ENCODE measurements at places on chromosomes 2 and 18. TPM values are rescaled to one million over a fixed set of nuclear protein-coding genes. Genes with fewer than 3 reads are reported as not detected.

DNA sequence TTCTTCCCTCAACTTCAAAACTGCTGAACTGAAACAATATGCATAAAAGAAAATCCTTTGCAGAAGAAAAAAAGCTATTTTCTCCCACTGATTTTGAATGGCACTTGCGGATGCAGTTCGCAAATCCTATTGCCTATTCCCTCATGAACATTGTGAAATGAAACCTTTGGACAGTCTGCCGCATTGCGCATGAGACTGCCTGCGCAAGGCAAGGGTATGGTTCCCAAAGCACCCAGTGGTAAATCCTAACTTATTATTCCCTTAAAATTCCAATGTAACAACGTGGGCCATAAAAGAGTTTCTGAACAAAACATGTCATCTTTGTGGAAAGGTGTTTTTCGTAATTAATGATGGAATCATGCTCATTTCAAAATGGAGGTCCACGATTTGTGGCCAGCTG lies 8.4 kb downstream of the HOXD8 start:
- no peak for DNase-seq

- DNase-seq = no peak
Measured at GRCh38 chr2:42659609-42660008, 91.2 kb downstream of the MTA3 start.

- no peak for DNase-seq
Measured at GRCh38 chr18:35186291-35187034, 54.4 kb upstream of the ZNF397 start.

DNA sequence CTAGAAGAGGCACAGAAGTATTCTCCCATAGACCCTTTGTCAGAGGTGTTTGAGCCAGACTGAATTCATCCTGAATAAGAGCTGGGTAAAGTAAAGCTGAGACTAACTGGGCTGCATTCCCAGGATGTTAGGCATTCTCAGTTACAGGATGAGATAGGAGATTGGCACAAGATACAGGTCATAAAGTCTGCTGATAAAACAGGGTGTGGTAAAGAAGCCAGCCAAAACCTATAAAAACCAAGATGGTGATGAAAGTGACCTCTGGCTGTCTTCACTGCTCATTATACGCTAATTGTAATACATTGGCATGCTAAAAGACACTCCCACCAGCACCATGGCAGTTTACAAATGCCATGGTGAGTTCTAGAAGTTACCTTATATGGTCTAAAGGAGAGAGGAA lies 364.9 kb upstream of the TMEFF2 start:
- no peak for DNase-seq

- no peak for DNase-seq
Measured at GRCh38 chr2:236828820-236829219, 256.9 kb upstream of the COPS8 start.

DNA sequence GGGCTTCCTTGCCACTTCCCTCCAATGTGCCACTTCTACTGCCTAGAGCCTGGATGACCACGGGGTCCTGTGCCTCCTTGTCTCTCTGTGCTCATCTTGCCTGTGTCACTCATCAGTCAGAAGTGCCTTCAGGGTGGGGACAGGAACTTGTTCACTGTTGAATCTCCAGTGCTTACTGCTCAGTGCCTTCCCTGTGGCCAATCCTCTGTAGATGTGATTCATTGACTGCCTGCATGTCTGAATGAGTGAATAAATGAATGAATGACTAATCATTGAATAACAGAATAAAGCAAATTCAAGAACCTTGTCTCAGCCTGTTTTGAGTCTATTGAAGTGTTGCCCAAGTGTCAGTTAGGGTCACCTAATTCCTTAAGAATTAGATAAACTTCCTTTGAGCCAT lies 42.3 kb upstream of the FAM136A start:
- no peak for DNase-seq

LHCGR gene
- total RNA-seq = not detected

RASGRP3 gene
- 2.2 TPM for total RNA-seq

DNA sequence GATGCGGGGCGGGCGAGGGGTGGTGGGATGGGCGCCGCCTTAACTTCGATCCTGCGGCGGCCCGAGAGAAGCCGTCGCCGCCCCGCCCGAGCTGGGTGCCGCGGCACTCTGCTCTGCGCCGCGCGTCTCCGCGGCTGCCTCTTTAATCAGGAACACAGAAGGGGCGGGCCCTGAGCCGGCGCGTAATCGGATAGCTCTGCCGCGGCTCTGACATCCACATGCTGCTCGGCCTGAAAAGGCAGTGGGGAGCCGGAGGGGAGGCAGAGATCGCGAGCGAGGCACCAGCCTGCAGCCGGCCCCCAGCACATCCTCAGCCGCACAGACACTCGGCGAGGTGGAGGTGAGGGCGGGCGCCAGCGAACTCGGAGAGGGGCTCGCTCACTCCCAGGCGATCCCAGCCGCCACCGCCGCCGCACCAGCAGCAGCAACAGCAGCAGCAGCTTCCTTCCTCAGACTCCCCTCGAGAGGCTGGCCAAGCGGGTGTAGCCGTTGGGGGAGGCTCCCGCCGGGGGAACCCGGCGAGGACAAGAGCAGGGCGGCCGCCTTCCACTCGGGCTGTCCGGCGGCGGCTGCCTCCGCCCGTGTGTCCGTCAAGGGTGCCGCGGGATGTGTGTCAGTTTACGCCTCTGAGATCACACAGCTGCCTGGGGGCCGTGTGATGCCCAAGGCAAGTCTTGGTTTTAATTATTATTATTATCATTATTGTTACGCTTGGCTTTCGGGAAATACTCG lies at the start of gene NRP2:
Gene NRP2, plus strand, starts transcription at position 263 of the 732 bp plus-strand sequence. CDS start 790 bp downstream, outside the sequence.
- DNase-seq = peak; percentile 33

NFE2L2 gene
- 86.9 TPM for total RNA-seq

UGT1A8 gene
- total RNA-seq = not detected
